ENCODE measurements at places on chromosomes 1 and 21.
A peak's percentile ranks its signal among the peaks of the same experiment; 100 is the strongest.

- DNase-seq: no peak
These were observed 14.7 kb downstream of the TFF2 start for GRCh38 chr21:42336054-42336453.

GRCh38 chr1:200437088-200437487 lies 27.3 kb upstream of the ZNF281 start:
- DNase-seq: no peak

DNA sequence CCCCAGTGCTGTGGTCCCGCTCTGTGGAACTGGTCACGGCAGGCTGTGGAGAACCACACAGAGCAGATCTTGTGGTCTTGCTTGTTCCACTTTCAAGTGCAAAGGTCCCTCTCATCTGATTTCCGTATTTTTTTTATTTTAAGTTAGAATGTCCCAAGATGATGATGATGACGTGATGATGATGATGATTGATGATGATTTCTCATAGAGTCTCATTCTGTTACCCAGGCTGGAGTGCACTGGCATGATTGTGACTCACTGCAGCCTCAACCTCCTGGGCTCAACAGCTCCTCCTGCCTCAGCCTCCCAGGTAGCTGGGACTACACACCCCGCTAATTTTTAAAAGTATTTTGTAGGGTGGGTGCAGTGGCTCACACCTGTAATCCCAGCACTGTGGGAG lies 12.2 kb downstream of the EVA1C start:
- no peak for DNase-seq

GRCh38 chr1:206117151-206117948 lies at the start of gene AVPR1B:
AVPR1B (minus strand) TSS chr1:206117388; CDS start chr1:206116890, 498 bp downstream.
- DNase-seq: peak; percentile 9

DNA sequence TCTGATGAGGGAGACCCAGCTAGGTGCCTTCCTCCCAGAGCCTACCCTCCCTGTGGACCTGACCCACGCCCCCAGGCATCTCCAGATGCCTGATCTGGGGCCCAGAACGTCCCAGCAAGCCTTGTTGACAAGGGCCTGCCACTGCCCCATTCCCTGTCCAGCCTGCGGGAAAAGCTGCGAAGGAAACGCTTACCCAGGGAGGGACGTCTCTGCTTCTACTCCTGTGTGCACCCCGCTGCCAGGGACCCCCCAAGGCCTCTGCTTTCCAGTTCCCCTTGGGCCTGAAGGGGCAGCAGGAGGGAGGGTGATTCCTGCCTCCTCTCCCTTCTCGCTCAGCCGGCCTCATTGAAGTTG lies 11.6 kb upstream of the CLSTN1 start:
- no peak for DNase-seq

DNA sequence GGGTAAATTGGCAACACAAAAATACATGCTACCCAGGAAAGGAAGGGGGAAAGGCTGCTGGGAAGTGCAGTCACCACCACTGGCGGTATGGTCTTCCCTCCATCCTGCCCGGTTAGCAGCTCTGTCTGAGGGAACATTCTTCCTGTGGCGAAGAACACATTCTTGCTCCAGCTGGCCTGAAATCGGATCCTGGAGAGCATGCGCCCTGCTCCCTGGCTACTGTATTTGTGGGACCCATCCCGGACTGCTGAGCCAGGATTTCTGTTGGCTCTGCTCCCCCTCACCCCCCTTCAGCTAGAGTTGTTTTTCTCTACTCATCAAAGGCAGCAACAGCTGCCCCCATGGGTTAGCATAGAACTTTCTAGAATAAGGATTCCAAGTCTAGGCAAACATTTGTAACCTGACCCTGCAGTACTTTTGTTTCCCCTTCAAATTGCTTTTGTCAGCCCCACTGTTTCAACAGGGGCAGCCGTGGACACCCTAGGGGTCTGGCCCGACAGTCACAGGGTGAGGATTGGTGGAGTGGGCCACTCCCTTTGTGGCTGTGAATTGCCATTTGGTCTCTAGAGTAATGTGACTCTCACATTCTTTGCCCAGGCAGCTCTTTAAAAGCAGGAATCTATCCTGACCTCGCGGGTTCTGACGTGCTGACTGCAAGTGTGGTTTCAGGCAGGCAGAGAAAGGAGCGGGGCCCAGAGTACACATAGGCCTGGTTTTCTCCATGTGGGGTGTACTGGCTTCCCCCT lies 157.7 kb downstream of the TOMM20 start:
- DNase-seq: peak; percentile 73

GRCh38 chr1:3905266-3905952 lies 5.3 kb upstream of the C1orf174 start:
- DNase-seq: no peak

DNA sequence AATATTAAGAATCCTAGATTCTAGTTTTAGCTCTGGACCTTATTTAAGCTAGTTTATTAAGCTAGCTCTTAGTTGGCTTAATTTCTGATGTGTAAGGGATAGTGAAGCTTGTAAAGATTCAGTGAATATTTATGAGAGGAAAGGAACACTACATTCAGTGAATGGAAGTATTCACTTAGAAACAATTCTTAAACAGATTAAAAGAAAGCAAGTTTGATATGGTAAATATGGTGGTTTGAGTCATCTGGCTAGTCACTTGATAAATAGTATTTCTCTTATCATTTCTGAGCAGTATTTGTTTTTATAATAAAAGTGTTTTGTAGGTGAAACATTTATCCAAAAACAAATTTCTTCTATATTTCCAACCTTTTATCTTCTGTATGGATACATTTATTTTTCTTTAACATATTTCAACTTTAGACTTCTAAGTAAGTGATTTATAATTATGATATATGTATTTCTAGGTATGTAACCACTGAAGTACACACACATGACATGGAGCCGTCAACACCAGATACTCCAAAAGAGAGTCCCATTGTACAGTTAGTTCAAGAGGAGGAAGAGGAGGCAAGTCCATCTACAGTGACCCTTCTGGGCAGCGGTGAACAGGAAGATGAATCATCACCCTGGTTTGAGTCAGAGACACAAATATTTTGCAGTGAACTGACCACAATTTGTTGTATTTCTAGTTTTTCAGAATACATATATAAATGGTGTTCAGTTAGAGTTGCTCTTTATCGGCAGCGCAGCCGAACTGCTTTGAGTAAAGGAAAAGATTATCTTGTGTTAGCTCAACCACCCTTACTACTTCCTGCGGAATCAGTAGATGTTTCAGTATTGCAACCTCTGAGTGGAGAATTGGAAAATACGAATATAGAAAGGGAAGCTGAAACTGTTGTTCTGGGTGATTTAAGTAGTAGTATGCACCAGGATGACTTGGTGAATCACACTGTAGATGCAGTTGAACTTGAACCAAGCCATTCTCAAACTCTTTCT lies 55.6 kb downstream of the SUCO start:
- peak; percentile 75 for DNase-seq

DNA sequence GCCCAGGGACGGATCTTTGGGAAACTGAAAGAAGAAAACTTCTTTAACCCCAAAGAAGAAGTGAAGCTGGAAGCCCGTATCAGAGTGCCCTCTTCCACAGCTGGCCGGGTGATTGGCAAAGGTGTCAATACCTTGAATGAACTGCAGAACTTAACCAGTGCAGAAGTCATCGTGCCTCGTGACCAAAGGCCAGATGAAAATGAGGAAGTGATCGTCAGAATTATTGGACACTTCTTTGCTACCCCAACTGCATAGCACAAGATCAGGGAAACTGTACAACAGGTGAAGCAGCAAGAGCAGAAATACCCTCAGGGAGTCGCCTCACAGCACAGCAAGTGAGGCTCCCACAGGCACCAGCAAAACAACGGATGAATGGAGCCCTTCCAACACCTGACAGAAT lies 114.0 kb downstream of the NBPF12 start:
- DNase-seq: no peak

- DNase-seq: no peak
These were observed 147.8 kb upstream of the POGK start for GRCh38 chr1:166691476-166691875.

DNA sequence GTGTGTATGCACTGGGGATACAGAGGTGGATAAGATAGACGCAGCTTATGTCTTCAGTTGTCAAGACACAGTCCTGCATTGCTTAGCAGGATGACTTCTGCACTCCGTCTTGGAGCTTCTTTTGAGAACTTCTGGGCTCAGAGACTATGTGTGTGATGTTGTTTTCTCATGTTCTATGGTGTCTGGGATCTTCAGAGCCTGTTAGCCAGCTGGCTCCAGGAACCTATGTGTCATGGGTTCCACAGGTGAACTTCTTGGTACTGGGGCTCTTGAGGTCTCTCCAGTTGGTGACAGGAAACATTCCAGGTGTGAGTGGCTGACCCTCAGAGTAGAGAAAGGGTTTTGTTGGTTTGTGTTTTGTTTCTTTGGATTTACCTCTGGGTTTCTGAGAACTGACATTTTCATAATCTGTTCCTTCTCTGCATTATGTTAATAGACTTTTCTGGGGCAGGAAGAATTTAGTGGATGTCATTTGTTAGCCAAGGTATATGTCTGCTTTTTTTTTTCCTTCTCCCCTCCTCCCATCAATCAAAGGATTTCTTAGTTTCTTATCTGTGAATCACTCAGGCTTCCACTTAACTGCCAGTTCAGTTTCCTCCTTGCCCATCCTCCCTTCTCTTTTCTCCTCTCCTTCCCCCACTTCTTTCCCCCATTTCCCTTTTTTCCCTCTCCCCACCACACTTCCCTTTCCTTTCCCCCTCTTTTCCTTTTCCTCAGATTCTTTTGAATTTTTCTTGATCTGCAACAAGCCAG lies 18.1 kb downstream of the FGGY start:
- DNase-seq: no peak

DNA sequence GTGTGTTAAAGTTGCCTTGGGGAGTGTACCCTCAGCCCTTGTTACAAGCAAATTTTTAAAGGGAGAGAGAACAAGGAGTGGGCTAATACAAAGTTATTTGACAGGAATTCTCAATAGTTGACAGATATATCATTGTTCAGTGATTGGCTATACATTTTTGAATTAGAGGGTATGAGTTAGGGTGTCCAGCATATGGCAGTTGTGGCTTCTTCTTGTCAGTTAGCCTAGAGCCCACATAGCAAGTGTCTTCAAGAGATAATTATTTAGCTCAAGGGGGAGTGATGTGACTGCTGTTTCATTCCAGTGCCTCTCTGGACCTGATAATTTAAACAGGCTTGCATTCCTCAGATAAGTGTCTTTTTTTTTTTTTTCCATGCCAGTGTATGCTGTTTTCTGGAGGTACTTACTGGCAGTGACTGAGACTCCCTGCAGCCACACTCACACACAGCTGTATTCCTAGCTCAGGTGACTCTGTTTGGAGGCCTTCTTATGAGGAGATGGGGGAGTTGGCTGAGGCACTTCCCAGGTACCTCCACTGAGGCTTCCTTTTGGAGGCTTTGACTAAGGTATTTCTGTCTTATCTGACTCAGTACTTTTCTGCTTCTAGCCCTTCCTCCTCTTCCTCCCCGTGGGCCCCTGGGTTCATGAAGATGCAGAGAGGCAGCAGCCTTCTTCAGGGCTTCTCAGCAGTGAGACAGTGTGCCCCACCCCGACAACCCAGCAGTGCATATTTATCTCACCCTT lies 32.3 kb downstream of the IVNS1ABP start:
- no peak for DNase-seq
